ENCODE measurements at places on chromosomes 7 and 10. TPM values are rescaled to one million over a fixed set of nuclear protein-coding genes. Genes with fewer than 3 reads are reported as not detected.

Gene POT1
- 29.1 TPM for total RNA-seq

Gene PRPS1L1
- not detected for total RNA-seq

Gene ASB10
- not detected for total RNA-seq

Gene INTS15
- 42.7 TPM for total RNA-seq

Gene VGF
- total RNA-seq = 0.53 TPM

DNA sequence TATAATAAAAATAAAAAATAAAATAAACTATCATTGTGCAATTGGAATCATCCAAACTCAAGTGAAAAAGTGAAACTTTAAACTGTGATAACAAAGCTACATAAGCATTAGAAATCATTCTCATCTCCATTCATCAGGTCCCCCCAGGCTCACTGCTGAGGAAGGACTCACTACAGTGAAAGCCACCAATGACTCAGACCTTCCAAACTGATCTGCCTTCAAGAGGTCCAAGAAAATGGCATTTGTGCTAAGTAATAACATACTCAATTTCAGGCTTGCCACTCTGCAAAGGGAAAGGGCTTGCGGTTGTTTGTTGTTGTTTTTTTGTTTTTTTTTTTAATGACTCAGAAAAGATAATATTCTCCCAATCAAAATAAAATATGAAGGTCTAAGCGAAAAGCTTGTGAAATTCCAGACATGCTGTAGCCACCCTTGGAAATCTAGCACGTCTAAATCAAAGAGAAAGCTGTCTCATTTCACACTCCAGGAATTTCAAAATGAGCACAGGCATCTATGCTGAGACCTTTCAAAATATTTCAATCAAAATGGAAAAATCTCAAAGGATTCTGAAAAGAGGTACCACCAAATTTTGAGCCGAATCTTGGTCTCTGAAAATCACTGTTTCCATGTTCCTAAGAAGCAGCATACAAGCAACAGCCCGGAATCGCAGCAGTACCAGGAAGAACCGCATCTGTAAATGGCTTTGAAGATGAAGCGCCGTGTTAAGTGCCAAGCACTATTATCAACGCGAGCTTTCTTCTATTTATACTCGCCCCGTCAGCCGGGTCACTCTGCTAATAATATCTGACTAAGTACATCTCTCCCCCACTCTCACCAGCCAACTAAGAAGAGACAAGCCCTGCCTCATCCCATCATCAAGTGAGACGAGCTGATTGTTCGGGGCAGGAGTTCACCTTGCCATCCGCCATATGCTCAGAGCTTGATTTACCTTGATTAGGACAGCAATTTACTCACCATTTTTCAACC, 13.5 kb downstream of the SFMBT2 start:
- no peak overlapping the region for H3K4me3 ChIP-seq
- H3K27me3 ChIP-seq = no peaks in the 10 kb centered on the region
- peaks cover 62% of the 10 kb centered on the region for H3K36me3 ChIP-seq
- H3K27ac ChIP-seq = no peak overlapping the region
- DNase-seq = no peak
- peaks cover 55% of the 10 kb centered on the region for H3K4me1 ChIP-seq

DNA sequence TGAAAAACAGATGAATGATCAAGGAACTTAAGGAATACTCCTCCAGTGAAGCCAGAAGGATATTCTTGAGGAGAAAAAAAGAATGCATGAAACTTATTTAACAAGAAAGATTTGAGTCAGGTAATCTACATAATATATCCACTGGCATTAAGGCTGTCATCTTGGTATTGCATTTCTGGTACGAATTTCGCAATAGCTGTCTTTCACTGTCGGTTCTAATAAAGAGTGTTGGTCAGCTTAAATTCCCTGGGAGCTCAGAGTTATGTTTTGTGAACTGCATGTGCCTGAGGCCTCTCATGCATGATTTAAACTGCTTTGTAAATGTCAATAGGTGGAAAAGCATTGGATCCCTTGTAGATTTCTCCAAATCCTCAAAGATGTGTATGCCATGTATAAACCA, 565.3 kb upstream of the GALNT17 start:
- H3K36me3 ChIP-seq = no peaks in the 10 kb centered on the region
- H3K27ac ChIP-seq = no peak overlapping the region
- peaks cover 5% of the 10 kb centered on the region for H3K27me3 ChIP-seq
- no peak overlapping the region for H3K4me3 ChIP-seq
- H3K4me1 ChIP-seq = no peaks in the 10 kb centered on the region
- DNase-seq = no peak
